Esophagus (tissue), 2 donors: ENCODE measurements at places on chromosomes 2 and 18. TPM values are rescaled to one million over a fixed set of nuclear protein-coding genes. Genes with fewer than 3 reads are reported as not detected.

The RAB27B gene
- polyA plus RNA-seq = 5.7 TPM

The GNAL gene
- polyA plus RNA-seq = 2.1 TPM

The ALK gene
- polyA plus RNA-seq = 0.04 TPM

The C2orf80 gene
- not detected for polyA plus RNA-seq

The CBLN2 gene
- polyA plus RNA-seq = not detected

The ADAM23 gene
- 1.6 TPM for polyA plus RNA-seq

The CPLX4 gene
- polyA plus RNA-seq = not detected

The SP140 gene
- 0.71 TPM for polyA plus RNA-seq

The C1D gene
- polyA plus RNA-seq = 6.4 TPM

The IL18RAP gene
- 1.2 TPM for polyA plus RNA-seq

The TUBB8B gene
- 0.16 TPM for polyA plus RNA-seq

The VIL1 gene
- polyA plus RNA-seq = 0.02 TPM

The SEPTIN10 gene
- 45.9 TPM for polyA plus RNA-seq

The GULP1 gene
- polyA plus RNA-seq = 5.5 TPM

The EML6 gene
- polyA plus RNA-seq = 1.3 TPM

The TEKT4 gene
- polyA plus RNA-seq = 0.02 TPM

The SPP2 gene
- polyA plus RNA-seq = not detected

The DNAJC5G gene
- 0.14 TPM for polyA plus RNA-seq

The MYOM1 gene
- 1.7 TPM for polyA plus RNA-seq

The ADCYAP1 gene
- polyA plus RNA-seq = not detected

The LRRC30 gene
- polyA plus RNA-seq = not detected

The MRO gene
- 0.07 TPM for polyA plus RNA-seq

The MROH2A gene
- 0.99 TPM for polyA plus RNA-seq

The KLHL14 gene
- 0.09 TPM for polyA plus RNA-seq
